ENCODE measurements at places on chromosomes 6 and 20. TPM values are rescaled to one million over a fixed set of nuclear protein-coding genes. Genes with fewer than 3 reads are reported as not detected.

Gene ADGRF1
- total RNA-seq = not detected

DNA sequence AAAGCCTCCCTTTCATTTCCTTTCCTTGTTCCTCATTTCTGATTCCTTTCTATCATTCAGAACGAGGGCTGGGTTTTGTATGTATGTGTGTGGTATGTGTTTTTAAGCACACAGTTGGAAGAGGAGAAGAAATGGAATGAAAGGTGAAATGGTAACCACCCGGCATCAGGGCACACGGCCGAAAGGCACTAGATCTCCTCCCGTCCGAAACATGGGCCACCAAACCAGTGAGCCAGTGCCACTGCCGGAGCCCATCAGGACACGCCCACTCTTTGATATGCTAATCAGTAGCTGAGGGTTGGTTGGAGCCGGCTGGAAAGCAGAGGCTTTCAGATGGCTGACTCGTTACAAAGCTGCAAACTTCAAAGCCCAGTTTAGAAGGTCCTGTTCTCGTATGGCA is 228.6 kb upstream of the JARID2 start:
- H3K27ac ChIP-seq = no peak overlapping the region
- H3K36me3 ChIP-seq = no peaks in the 10 kb centered on the region
- DNase-seq = no peak
- H3K4me3 ChIP-seq = no peak overlapping the region
- peaks cover 47% of the 10 kb centered on the region for H3K27me3 ChIP-seq
- peaks cover 15% of the 10 kb centered on the region for H3K4me1 ChIP-seq

GRCh38 chr20:58511364-58511763 is 3.8 kb downstream of the APCDD1L start:
- no peak overlapping the region for H3K27ac ChIP-seq
- H3K36me3 ChIP-seq = peaks cover 5% of the 10 kb centered on the region
- no peak overlapping the region for H3K4me3 ChIP-seq
- H3K4me1 ChIP-seq = peaks cover 8% of the 10 kb centered on the region
- DNase-seq = no peak

GRCh38 chr6:163707387-163708355 is 293.2 kb downstream of the QKI start:
- H3K27me3 ChIP-seq = peaks cover 20% of the 10 kb centered on the region
- H3K4me1 ChIP-seq = peaks cover 6% of the 10 kb centered on the region
- no peak overlapping the region for H3K27ac ChIP-seq
- H3K4me3 ChIP-seq = no peak overlapping the region
- no peak for DNase-seq

DNA sequence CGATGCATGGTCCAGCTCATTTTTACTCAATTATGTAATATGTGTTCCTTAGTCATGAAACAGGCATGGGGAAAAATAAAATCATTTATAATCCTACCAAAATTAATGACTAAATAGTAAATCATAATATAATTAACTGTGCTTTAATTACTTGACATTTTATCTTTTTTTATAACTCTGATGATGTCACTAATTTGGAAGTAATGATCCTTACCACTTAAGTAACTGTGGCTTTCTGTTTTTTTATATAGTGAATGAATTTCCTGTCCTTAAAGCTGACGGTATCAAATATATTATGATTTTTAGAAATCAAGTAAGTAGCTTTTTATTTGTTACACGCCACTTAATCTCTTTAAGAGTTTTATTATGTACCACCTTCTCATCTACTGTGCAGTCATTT is 32.2 kb downstream of the CSE1L start:
- H3K27ac ChIP-seq = no peak overlapping the region
- no peaks in the 10 kb centered on the region for H3K27me3 ChIP-seq
- peaks cover 4% of the 10 kb centered on the region for H3K4me1 ChIP-seq
- peaks cover 11% of the 10 kb centered on the region for H3K36me3 ChIP-seq
- H3K4me3 ChIP-seq = no peak overlapping the region
- DNase-seq = no peak

Gene PI16
- 14.5 TPM for total RNA-seq

All from T-helper 17 cell (primary cell).